ENCODE measurements at places on chromosomes 3 and 15. TPM values are rescaled to one million over a fixed set of nuclear protein-coding genes. Genes with fewer than 3 reads are reported as not detected.

- DNase-seq, result no peak
Observed at GRCh38 chr15:27234593-27234992, 263.6 kb downstream of the GABRG3 start.

- no peak for DNase-seq
Observed at GRCh38 chr15:49124371-49124770, 31.0 kb downstream of the COPS2 start.

DNA sequence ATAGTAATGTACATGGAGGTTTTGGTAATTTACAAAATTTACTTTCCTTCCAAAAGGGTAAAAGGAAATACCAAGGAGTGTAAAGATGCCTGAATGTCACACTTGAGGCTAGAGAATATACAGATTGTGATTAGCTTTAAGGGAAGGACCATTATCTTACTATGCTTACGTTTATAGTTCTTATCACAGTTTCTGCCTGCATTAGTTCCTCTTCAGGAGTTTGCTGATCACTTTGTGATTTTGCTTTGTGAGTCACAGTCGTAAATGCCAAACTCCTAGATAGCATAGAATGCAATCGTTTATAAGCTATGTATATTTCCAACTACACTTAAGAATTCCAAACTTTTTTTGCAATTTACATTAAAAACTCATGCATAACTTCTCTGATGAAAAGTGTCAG, 1034.6 kb downstream of the DIPK2A start:
- no peak for DNase-seq

PPP4R2 gene
- total RNA-seq, result 63.8 TPM

- DNase-seq, result no peak
Observed at GRCh38 chr3:101639280-101639963, 37.5 kb downstream of the ZBTB11 start.

DNA sequence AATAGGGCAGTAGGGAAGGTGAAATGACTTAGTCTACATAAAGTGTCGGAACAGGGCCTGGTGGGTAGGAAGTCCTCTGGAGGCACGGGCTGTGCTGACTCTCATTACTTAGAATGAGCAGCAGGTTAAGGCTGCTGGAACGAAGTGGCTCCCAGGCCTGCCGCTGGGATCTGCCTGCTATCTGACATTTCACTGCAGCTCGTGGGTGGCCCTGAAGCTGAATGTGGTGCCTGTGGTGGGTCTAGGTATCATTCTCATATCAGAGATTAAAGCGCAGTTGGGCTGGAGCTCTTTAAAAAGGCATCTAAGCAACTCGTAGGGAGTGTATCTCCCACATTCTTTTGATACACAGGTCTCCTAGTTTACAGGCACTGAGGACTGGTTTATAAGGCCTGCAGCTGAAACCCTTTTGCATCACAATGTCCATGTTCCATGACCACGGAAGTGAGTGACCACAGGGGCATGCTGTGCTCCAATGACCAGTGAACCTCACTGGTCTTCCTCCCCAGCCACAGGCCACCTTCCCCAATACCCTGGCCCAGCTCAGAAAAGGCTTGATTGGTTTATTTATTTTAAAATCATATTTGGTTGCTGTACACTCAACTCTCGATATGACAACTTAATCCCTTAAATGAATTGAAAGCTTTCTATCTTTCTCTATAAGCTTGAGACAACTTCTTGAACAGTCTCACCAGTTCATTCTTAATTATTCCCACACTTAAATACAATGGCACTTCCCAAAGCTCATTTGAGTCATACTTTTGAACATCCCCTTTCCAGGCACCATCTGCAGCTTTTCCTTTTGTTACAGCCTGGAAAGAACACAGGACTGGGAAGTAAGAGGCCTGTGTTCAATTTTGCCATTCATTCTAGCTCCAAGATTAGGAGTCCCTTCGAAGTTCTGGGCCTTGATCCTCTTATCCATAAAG, 19.0 kb downstream of the ADAMTS9 start:
- no peak for DNase-seq

KCNAB1 gene
- total RNA-seq, result 25.6 TPM

- no peak for DNase-seq
Observed at GRCh38 chr3:8536096-8537056, 34.8 kb downstream of the LMCD1 start.

GRCh38 chr15:59104602-59104911, 389 bp upstream of the CCNB2 start:
- no peak for DNase-seq

DNA sequence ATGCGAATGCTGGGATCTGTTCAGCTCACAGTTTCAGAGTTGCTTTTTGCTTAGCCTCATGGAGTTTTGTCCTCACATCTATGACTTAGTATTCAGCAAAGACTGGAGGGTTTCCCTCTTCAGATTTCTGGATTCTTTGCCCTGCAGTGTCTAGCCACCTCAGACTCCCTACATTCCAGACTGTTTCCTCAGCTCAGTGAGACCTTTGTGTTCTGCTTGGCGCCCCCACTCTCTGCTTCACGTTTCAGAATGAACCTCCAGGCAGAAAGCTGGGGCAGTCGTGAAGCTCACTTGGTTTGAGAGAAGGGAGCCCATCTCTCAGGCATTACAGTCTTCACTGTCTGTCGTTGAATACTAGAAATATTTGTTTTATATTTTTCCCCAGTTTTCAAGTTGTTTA, 118.1 kb downstream of the CACNA1D start:
- DNase-seq, result no peak

DNA sequence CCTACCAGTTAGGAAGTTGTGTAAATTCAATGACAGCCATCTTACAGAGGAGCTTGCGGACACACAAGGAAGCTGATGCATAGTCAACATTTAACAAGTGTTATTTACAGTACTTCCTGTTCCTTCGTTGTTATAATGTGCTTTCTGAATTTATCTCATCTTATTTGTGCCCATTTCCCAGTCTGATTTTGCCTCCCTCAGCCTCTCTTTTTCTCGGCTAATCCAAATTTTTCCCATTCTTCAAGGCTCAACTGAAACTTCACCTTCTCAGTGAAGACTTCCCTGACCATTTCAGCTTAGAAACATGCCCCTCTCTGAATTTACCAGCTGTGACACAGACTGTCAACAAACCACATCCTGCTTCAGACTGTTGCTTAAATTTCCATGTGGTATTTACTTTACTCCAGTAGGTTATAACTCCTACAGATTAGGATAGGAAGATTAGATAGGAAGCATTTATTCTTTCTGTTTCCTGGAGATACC, 55.7 kb upstream of the CP start:
- no peak for DNase-seq

- DNase-seq, result no peak
Observed at GRCh38 chr3:3081381-3082233, 28.6 kb downstream of the IL5RA start.

GRCh38 chr15:40306371-40306770, 1.4 kb downstream of the PLCB2 start:
- DNase-seq, result no peak

- no peak for DNase-seq
Observed at GRCh38 chr3:78140274-78140673, 1100.4 kb downstream of the ROBO2 start.

VIPR1 gene
- 117 TPM for total RNA-seq

PAQR9 gene
- not detected for total RNA-seq

- DNase-seq, result no peak
Observed at GRCh38 chr3:140097874-140098635, 163.1 kb downstream of the CLSTN2 start.

GRCh38 chr3:185024966-185025365, 127.9 kb downstream of the C3orf70 start:
- DNase-seq, result no peak

CSPG5 gene
- total RNA-seq, result 0.63 TPM

DNA sequence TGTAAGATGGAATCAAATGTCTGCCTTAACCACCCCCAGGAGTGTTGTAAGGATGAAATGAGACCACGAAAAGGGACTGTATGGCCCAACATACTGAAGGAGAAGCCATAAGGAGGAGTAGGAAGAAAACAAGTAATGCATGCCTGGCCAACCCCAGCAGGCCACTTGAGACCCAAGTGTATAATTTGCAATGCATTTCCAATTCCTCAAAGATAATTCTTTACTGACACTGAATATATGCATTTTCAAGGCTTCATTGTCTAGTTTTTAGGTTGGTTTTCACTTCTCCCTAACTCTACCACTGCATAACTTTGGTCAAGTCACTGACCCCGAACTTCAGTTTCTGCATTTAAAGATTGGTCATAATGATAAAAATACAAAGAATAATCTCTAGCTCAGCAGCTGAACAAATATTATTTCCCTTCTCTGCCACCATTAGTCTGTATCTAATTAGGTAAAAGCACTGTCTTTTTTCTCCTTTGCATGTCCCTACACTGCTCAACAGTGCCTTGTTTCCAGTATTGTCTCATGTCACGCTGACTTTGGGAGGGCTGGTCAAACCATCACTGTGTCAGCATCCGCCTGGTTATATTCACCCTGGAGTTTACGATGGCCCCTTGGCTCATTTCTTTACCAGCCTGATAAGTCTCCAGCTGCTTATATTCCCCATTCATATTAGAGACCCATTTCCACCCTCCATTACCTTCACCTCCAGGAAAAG, 378.6 kb downstream of the NTRK3 start:
- DNase-seq, result no peak

- no peak for DNase-seq
Observed at GRCh38 chr3:4761759-4762158, 217.5 kb upstream of the BHLHE40 start.

DNA sequence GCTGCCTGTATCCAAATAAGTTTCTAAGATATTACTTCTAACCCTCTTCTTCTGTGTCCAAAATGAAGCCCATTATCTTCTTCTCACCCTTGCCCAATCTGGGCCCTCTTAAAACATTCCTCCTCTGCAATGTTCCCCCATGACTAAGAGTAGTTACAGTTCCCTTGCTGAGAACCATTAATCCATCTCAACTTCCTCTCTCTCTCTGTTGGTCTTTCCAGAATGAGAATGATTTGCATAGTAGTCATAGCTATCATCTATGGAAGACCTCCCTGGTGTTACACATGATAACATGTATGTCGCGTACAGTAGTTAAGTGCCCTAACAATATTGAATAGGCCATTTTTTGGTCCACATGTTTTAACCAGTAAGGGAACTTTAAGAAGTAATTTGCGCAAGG, 177.9 kb downstream of the ANXA2 start:
- no peak for DNase-seq

GRCh38 chr3:5476403-5476802, 288.9 kb downstream of the EDEM1 start:
- DNase-seq, result no peak

BSN gene
- total RNA-seq, result 1.2 TPM

GRCh38 chr3:14152963-14153355, 25.4 kb downstream of the XPC start:
- no peak for DNase-seq

- DNase-seq, result no peak
Observed at GRCh38 chr3:13532085-13532484, 16.8 kb upstream of the FBLN2 start.

DNA sequence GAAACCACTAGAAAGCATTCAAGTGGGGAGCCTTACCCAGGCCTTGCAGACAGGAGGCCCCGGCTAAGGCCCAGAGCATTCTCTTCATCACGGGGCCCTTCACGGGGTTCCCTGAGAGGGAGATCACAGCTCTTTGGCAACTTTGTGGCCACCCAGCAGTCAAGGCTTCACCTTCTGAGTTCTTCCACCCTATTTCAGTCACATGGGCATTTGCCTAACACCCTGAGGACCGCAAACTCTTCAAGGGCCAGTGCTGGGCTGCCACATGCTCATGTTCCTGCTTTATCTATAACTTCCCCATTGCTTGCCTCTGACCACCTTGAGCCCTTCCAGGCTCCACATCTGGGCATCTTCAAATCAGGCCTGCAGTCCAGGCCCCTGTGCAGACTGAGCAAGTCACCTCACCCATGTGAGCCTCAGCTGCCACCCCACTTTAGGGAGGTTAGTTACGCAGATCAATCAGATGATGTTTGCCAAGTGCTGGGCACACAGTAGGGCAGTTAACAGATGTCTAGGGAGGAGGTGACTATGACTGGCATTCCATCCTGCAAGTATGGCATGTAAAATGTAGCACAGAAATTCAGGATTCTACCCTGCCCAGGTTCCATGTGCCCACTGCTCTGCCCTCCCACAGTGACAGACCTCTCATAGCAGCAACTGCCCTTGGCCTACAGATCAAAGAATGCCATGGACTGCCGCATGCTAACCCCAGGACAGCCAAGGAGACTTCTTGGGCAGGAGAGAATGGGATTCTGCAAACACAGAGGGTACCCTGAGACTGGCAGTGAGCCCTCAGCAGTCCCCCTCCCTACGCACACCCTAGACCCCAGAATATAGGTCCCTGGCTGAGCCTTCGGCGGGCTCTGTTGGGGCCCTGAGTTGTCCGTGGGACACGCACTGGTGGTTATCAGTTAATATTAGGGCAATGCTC, 37.6 kb upstream of the ZNF710 start:
- no peak for DNase-seq
